Right ventricle myocardium inferior (tissue), 1 donor: ENCODE measurements at places on chromosomes 4 and X. TPM values are rescaled to one million over a fixed set of nuclear protein-coding genes. Genes with fewer than 3 reads are reported as not detected.

- DNase-seq = no peak
Observed at GRCh38 chr4:6688879-6689505, 4.7 kb upstream of the S100P start.

OTC gene
- total RNA-seq = not detected

- DNase-seq = no peak
Observed at GRCh38 chr4:187666697-187667494, 328.7 kb upstream of the ZFP42 start.

DNA sequence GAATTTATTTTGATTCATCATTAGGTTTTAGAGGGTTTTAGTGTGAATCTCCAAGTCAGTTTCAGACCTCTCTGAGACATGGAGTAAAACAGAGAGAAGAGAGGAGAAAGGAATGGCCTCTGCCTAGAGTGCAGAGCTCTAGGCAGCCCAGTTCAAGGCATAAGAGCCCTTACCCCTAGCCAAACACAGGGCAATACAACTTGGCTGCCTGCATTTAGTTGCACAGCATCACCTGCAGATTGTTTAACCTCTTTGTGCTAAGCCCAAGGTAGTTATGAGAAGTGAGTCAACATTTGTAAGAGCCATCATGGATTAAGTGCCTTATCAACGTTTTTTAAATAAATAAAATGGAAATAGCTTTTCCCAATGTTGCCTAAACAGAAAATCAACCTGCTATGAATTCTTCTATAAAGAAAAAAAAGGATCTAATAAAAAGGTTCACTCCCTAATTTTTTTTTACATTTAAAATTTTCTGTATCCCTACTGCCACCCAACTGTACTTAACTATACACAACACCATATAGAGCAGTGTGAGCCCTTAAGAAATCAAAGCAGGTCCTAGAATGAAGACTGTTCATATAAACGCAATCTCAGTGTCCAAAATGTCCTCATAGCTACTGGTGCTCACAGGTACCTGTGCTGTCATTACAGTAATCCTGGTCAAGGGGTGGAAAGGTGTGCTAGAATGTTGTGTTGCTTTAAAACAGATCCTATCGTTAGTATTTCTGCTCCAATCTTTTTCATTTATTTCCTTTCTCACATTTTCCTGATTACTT lies 36.0 kb downstream of the PF4 start:
- DNase-seq = no peak

AREG gene
- total RNA-seq = 1.4 TPM

MTM1 gene
- total RNA-seq = 8.8 TPM

DUSP21 gene
- not detected for total RNA-seq

DNA sequence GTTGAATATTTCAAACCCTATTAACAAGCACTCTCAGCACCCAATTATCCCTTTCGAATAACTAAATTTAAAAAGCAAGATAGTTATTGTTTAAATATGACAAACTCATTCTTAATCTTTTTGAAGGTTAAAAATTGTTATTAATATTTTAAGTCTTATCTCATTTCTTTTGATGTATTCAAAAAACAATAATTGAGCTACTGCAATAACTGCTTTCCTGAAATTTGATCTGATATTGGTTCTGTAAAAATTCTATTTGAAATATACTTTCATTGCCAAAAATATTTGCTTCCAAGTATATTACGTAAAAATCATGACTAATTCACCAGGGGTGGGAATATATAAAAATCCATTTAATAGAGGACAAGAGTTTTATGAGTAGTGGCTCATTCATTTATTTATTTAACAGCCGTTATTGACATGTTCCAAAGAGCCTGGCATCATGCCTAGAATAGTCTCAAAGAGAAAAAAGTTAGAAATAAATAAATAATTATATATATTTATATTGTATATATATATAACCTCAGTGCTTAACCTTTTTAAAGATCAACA lies 34.4 kb downstream of the GLRA3 start:
- DNase-seq = no peak

DNA sequence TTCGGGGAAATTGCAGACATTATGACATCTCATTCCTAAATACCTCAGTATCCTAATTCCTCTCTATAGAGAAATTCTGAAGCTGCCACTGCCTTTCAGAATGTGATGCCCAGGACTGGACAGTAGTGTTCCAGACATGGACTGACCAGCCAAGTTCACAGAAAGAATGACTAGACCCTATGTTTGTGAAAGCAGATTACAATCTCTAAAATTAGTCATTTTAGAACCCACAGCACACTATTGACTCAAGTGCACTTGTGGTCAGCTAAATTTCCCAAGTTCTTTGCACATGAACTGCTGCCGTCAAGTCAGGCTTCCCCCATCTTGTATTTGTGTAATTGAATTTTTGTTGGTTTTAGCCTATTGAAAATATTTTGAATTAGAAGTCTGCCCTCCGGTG lies 81.0 kb upstream of the ESX1 start:
- no peak for DNase-seq

DNAAF6 gene
- total RNA-seq = not detected

TLR2 gene
- total RNA-seq = 4.4 TPM
